Heart right ventricle (tissue), 16 donors: ENCODE measurements at places on chromosomes 3 and 15. TPM values are rescaled to one million over a fixed set of nuclear protein-coding genes. Genes with fewer than 3 reads are reported as not detected.
A peak's percentile ranks its signal among the peaks of the same experiment; 100 is the strongest.

DNA sequence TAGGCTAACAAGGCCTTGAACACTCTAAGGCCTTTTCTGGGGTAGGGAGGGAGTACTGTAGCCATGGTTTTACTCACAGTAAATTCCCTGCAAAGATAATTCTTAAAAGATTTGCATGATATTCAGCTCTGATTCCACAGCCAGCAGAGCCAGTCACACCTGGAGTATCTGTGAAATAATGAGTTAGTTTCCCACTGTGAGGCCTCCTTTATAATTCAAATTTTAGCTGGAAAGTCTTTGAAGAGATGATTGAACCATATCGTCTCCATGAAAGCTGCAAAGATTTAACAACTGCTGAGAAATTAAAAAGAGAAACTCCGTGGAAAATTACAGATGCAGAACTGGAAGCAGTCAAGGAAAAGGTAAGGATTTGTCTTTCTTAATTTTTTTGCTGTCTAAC is 32.3 kb upstream of the DUT start:
- H3K4me3 ChIP-seq, result no peak overlapping the region
- H3K27me3 ChIP-seq, result peaks cover 4% of the 10 kb centered on the region
- H3K36me3 ChIP-seq, result no peaks in the 10 kb centered on the region
- DNase-seq, result no peak
- no peaks in the 10 kb centered on the region for H3K4me1 ChIP-seq

DNA sequence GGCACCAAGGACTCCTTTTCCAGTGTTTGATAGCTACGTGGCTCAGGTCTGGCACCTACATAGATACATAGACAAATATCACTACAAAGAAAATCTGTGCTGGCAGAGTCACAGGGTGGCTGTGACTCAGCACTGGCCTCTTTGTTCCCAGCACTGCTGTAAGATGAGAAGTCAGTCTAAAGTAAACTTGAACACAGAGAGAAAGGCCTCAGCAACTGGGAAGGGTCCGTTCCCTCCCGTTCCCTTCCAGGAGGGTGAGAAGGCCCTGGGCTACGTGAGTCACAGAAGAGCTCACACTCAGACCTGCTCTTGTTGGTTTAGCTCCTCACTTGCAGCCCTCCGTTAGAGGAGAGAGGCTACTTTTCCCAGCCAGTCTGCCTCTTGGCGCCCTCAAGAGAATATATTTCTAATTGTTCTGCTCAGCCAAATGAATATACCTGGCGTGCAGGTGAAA is 23.1 kb downstream of the ANXA2 start:
- DNase-seq, result no peak
- H3K27ac ChIP-seq, result peak overlapping the region; percentile 79
- peaks cover 76% of the 10 kb centered on the region for H3K4me1 ChIP-seq
- H3K4me3 ChIP-seq, result peak overlapping the region; percentile 5
- no peaks in the 10 kb centered on the region for H3K27me3 ChIP-seq

GRCh38 chr3:72375237-72376076 is 472.8 kb downstream of the SHQ1 start:
- no peaks in the 10 kb centered on the region for H3K27me3 ChIP-seq
- DNase-seq, result no peak
- no peak overlapping the region for H3K27ac ChIP-seq
- peaks cover 4% of the 10 kb centered on the region for H3K36me3 ChIP-seq
- H3K4me3 ChIP-seq, result no peak overlapping the region

DNA sequence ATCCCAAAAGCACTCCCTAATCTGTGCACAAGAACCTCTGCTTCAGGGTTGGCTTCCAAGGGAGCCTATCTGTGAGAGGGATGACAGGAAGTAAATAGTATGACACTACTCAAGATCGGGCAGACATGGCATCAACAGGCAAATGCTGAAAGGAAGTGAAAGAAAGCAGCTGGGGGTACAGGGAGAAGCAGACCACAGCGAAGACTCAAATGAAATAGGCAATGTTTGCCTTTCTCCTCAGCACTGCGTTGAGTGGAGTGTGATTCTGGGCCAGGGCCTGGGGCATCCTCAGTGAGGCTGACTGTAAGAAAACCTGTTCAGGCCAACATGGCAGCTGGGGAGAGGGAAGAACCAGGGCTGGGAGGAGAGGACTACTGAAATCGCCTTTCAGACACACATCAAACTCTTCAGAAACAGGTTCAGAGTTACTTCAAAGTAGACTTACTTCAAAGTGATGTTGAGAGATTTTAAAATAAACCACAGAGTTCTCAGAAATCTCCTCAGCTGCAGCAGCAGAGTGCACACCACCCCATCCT is 96.6 kb downstream of the SLC9A9 start:
- H3K4me1 ChIP-seq, result no peaks in the 10 kb centered on the region
- DNase-seq, result no peak
- no peak overlapping the region for H3K4me3 ChIP-seq
- H3K36me3 ChIP-seq, result no peaks in the 10 kb centered on the region
- no peaks in the 10 kb centered on the region for H3K27me3 ChIP-seq

DNA sequence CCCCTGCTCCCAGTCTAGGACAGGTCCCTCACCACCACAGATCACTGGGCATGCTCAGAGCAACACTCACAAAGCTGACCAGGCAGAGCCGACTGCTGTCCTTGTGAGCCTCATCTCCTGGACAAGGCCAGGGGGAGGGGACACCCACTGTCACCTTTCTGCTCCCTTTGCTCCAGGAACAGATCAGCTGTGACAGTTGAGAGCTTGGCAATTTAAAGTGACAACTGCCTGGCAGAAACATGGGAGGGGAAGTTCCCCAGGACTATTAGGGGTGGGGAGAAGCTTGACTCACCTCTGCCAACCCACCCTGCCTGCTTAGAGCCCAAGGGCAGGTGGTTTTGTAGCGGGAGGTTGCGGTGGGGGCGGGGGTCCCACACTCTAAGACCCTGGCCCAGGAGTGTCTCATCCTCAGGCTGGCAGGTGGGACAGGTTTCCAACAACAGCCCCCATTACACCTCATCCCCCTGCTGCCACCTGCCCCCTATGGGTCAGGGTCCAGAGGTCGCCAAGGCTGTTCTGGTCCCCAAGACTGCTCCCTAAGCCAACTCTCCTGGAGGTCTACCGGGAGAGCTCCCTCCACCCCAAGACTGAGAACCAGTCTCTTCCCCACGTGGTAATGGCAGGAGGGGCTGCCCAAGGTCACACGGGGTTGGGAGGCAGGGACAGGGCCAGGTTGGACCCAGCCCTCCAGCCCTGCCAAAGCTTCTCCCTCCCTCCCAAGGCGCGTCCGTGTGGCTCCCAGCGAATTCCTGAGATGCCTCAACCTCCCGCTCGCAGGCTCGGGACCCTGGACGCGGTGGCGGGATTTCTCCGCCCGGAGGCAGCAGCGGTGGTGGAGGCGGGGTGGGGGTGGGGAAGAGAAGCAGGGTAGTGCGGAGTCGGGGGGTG is 80.4 kb downstream of the IQSEC1 start:
- H3K27ac ChIP-seq, result peak overlapping the region; percentile 85
- no peaks in the 10 kb centered on the region for H3K27me3 ChIP-seq
- peak; percentile 48 for DNase-seq
- H3K4me3 ChIP-seq, result peak overlapping the region; percentile 85

DNA sequence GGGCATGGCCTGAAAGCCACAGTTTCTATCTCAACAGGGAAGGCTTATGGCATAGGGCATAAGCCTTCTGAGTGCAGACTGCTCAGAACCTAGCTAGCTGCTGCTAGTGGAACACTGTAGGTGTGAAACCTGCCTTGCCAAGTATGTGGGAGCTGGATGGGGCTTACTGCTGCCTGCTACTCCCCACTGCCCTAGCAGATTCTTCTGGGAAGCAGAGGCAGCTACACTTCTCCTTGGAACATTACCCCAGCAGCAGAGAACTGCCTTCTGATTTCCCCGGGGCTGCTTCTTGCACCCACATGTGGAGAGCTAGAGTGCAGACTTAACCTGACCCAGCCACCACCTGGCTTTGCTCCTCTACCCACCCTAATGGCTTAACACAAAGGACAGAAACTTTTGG is 215.7 kb downstream of the POLQ start:
- DNase-seq, result no peak
- H3K4me1 ChIP-seq, result no peaks in the 10 kb centered on the region
- H3K27ac ChIP-seq, result no peak overlapping the region
- H3K27me3 ChIP-seq, result no peaks in the 10 kb centered on the region

- no peak overlapping the region for H3K4me3 ChIP-seq
- no peaks in the 10 kb centered on the region for H3K4me1 ChIP-seq
- no peaks in the 10 kb centered on the region for H3K36me3 ChIP-seq
- DNase-seq, result no peak
- no peaks in the 10 kb centered on the region for H3K27me3 ChIP-seq
Measured at GRCh38 chr15:26043018-26043417, 179.9 kb upstream of the ATP10A start.

GRCh38 chr3:12193485-12194165 is 34.9 kb upstream of the TIMP4 start:
- H3K36me3 ChIP-seq, result no peaks in the 10 kb centered on the region
- DNase-seq, result no peak
- H3K27ac ChIP-seq, result peak overlapping the region; percentile 81
- peaks cover 15% of the 10 kb centered on the region for H3K4me1 ChIP-seq
- no peaks in the 10 kb centered on the region for H3K27me3 ChIP-seq

- H3K27ac ChIP-seq, result no peak overlapping the region
- no peaks in the 10 kb centered on the region for H3K4me1 ChIP-seq
- no peaks in the 10 kb centered on the region for H3K27me3 ChIP-seq
- no peak for DNase-seq
Measured at GRCh38 chr3:197490098-197491058, 65.4 kb downstream of the BDH1 start.

- no peaks in the 10 kb centered on the region for H3K4me1 ChIP-seq
- H3K36me3 ChIP-seq, result no peaks in the 10 kb centered on the region
- no peak for DNase-seq
- no peak overlapping the region for H3K4me3 ChIP-seq
- H3K27ac ChIP-seq, result no peak overlapping the region
- no peaks in the 10 kb centered on the region for H3K27me3 ChIP-seq
Measured at GRCh38 chr3:193585530-193585929, 7.5 kb upstream of the OPA1 start.

DNA sequence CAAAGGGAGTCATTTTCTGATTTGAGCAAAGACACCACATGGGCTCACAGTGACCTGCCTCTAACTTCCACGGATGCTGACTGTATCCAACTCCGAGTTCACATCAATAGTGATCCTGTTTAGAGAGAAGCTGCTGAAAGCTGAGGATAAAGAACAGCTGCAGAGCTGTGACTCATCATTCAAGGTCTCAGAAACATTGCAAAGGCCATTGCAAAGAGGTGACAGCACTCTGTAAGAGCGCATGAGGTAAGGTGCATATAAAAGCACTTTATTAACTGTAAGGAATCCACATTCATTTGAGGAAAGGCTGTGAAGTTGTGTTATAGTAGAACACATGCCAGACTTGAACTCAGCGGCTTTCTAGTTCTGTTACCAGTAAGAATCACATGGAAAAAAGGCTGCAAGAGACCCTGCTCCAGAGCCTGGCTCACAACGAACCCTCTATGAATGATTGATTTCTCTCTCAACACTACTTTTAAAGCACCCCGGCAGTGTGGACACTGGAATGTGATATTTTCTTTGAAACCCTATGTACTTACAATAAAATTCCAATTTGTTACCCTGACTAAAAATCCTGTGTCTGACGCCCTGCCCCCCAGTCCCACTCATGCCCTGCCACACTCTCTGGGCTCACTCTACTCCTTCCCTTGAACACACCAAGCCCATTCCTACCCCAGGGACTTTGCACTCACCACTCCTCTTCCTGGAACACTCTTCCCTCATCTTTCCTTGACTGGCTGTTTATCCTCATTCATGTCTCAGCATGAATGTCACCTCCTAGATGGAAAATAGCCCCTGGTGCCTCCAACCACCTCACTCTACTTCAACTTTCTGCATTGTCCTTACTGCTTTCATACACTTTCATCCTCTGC is 111.2 kb downstream of the LSM3 start:
- peak; percentile 56 for DNase-seq
- peaks cover 4% of the 10 kb centered on the region for H3K27me3 ChIP-seq
- H3K4me3 ChIP-seq, result no peak overlapping the region
- peak overlapping the region; percentile 76 for H3K27ac ChIP-seq

DNA sequence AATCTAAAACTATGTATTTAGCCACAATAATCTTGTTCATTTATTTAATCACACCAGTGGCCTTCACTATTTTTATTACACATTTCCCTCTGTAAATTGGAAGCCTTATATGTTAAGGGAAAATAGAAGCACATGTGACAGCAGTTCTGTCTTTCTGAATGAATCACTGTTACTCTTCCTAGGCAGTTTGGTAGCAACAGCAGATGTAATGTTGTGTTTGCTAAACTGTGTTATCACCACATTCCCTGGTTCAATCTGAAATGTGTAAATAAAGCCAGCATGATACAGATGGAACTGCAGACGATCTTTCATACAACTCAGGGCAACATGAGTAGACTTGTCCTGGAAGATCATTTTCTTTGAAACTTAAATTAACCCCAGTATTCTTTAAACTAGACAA is 220.1 kb downstream of the MCTP2 start:
- H3K36me3 ChIP-seq, result no peaks in the 10 kb centered on the region
- H3K4me1 ChIP-seq, result no peaks in the 10 kb centered on the region
- DNase-seq, result no peak
- H3K27me3 ChIP-seq, result no peaks in the 10 kb centered on the region

GRCh38 chr15:88187195-88187594 is 69.3 kb downstream of the NTRK3 start:
- no peaks in the 10 kb centered on the region for H3K36me3 ChIP-seq
- no peak overlapping the region for H3K27ac ChIP-seq
- H3K4me1 ChIP-seq, result no peaks in the 10 kb centered on the region
- H3K4me3 ChIP-seq, result no peak overlapping the region

- no peak overlapping the region for H3K4me3 ChIP-seq
- no peaks in the 10 kb centered on the region for H3K36me3 ChIP-seq
- H3K4me1 ChIP-seq, result no peaks in the 10 kb centered on the region
- no peak for DNase-seq
Measured at GRCh38 chr15:85964471-85964870, 115.2 kb upstream of the AGBL1 start.

GRCh38 chr15:63749330-63749942 is 84.3 kb downstream of the HERC1 start:
- no peak for DNase-seq
- H3K27me3 ChIP-seq, result no peaks in the 10 kb centered on the region
- H3K36me3 ChIP-seq, result peaks cover 3% of the 10 kb centered on the region
- H3K4me3 ChIP-seq, result no peak overlapping the region
- H3K27ac ChIP-seq, result no peak overlapping the region

C3orf38 gene
- total RNA-seq, result 12.6 TPM

ROBO2 gene
- total RNA-seq, result 0.15 TPM

FSIP1 gene
- 0.48 TPM for total RNA-seq

COL7A1 gene
- 24.0 TPM for total RNA-seq

OIP5 gene
- 0.46 TPM for total RNA-seq

ELP6 gene
- 21.9 TPM for total RNA-seq
